ENCODE measurements at places on chromosomes 1 and 21. TPM values are rescaled to one million over a fixed set of nuclear protein-coding genes. Genes with fewer than 3 reads are reported as not detected.

AADACL4 gene
- total RNA-seq, result not detected

CR1L gene
- total RNA-seq, result not detected

HMGN2 gene
- 353 TPM for total RNA-seq

SFN gene
- 630 TPM for total RNA-seq

BTG2 gene
- 12.3 TPM for total RNA-seq

CR1 gene
- total RNA-seq, result not detected

APCS gene
- total RNA-seq, result not detected

VANGL1 gene
- total RNA-seq, result 22.8 TPM

OR6N1 gene
- not detected for total RNA-seq

PROK1 gene
- not detected for total RNA-seq

MSH4 gene
- not detected for total RNA-seq

TNN gene
- total RNA-seq, result not detected

OVAAL gene
- total RNA-seq, result not detected

WLS gene
- 21.0 TPM for total RNA-seq

PPOX gene
- total RNA-seq, result 10.7 TPM

ADCY10 gene
- 0.20 TPM for total RNA-seq

PRDM2 gene
- total RNA-seq, result 9.2 TPM

KCNA2 gene
- total RNA-seq, result 0.18 TPM

FCAMR gene
- not detected for total RNA-seq

ADAMTS5 gene
- total RNA-seq, result not detected

MTOR gene
- 13.8 TPM for total RNA-seq

S100A7 gene
- total RNA-seq, result not detected

SPATA21 gene
- total RNA-seq, result not detected

JAM2 gene
- total RNA-seq, result not detected

USP33 gene
- total RNA-seq, result 19.4 TPM

LRRC53 gene
- total RNA-seq, result not detected

SCYL3 gene
- total RNA-seq, result 2.6 TPM

CBR1 gene
- 176 TPM for total RNA-seq

C1orf56 gene
- 4.2 TPM for total RNA-seq

AADACL3 gene
- total RNA-seq, result not detected

HAO2 gene
- total RNA-seq, result not detected

SV2A gene
- 0.09 TPM for total RNA-seq

SAMD11 gene
- 23.8 TPM for total RNA-seq

CFAP45 gene
- total RNA-seq, result 0.46 TPM
